Cardiac septum (tissue), 1 donor: ENCODE measurements at places on chromosomes 13 and 19. TPM values are rescaled to one million over a fixed set of nuclear protein-coding genes. Genes with fewer than 3 reads are reported as not detected.

DNA sequence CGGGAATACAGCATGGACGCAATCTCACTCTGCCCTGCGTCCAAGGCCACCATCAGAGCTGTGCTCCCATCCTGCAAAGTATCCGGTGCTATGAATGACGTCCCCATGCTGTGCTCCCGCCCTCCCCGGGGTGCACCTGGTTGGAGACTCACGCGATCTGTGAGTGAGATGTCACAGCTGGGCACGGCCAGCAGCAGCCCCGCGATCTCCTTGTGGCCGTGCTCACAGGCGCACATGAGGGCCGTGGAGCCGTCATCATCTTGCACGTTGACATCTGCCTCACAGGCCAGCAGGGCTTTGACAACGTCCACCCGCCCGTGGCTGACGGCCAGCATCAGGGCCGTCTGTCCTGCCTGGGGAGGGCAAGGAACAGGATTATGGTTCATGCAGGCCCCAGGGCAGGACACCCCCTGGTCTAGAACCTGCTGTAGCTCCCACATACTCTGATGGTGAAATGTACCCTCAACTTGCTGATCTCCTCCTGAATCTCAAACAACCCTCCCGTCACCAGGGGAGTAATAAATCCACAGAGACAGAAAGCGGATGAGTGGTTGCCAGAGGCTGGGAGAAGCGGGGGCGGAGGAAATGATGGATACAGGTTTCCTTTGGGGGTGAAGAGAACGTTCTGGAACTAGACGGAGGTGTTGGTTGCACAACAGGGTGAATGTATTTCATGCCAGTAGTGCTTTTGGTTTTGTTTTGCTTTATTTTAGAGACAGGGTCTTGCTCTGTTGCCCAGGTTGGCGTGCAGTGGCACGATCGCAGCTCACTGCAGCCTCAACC lies 14.5 kb upstream of the SPC24 start:
- DNase-seq, result no peak

RNF113B gene
- not detected for total RNA-seq

DNA sequence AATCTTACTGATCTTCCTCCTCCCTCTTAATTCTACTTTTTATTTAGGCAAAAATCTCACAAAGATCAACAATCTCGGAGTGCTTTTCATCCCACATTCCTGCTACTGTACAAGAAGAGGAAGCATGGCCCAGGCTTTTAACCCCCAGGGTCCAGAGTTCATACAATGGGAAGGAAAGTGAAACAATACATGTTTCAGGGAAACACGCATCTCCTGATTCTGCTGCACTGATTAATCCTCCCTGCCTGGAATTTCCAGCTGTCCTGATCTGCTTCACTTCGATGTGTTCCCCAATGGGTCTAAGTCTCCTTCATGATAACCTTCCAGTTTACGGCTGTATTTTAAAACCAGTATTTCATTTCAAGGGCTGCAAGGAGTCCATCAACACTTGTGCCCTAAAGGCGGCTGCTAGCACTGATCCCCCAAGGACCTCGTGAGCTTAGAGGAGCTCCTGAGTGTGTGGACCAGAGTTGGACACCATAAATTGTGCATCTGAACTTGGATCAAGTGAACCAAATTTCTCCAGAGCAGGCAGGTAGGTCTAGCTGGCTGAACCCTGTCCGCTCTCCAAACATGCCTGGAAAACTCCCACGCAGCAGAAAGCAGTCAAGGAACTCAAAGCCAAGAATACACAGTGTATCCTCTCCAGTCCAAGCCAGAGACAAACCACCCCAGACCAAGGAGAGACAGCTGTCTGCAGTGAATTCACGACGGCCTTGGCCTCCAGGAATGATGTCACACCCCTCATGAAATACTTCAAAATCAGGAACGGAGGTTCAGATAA lies 44.3 kb downstream of the COL4A1 start:
- DNase-seq, result no peak

GARIN5A gene
- total RNA-seq, result 1.1 TPM

ICAM4 gene
- 0.46 TPM for total RNA-seq
